ENCODE measurements at places on chromosomes 2 and 18.

- no peak for DNase-seq
These were observed 1011.7 kb upstream of the GYPC start for GRCh38 chr2:125644257-125644656.

- DNase-seq = no peak
These were observed 27.6 kb downstream of the NMUR1 start for GRCh38 chr2:231502596-231502995.

GRCh38 chr2:190129421-190130199, 67.1 kb upstream of the MSTN start:
- no peak for DNase-seq

GRCh38 chr2:128601298-128602037, 282.8 kb upstream of the HS6ST1 start:
- DNase-seq = no peak

DNA sequence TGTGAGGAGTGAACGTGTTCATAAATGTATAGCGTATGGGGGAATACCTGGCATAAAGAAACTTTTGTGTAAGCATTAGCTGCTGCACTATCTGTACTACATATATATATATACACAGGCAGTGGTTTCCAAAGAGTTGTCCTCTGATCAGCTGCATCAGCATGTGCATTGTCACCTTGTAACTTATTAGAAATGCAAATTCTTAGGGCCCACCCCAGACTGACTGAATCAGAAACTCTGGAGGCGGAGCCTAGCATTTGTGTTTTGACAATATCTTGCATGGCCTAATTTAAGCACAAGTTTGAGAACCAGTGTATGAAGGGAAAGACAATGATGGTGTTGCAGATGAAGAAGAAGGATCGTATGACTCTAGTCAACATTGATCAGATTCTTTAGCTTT, 299.5 kb downstream of the CCDC102B start:
- no peak for DNase-seq

Data from glutamatergic neuron (in vitro differentiated cells).